ENCODE measurements at places on chromosomes 3 and 15. TPM values are rescaled to one million over a fixed set of nuclear protein-coding genes. Genes with fewer than 3 reads are reported as not detected.

The SCAMP5 gene
- 1.0 TPM for total RNA-seq

The SHF gene
- total RNA-seq = 14.3 TPM

The TGM4 gene
- not detected for total RNA-seq

The CHST14 gene
- total RNA-seq = 17.3 TPM

The DLL4 gene
- total RNA-seq = 0.07 TPM

The FEZF2 gene
- not detected for total RNA-seq

The PRC1 gene
- 164 TPM for total RNA-seq

The SV2B gene
- not detected for total RNA-seq

- DNase-seq = peak; percentile 58
Observed at GRCh38 chr3:122942937-122943827, 84.4 kb downstream of the SEMA5B start.

DNA sequence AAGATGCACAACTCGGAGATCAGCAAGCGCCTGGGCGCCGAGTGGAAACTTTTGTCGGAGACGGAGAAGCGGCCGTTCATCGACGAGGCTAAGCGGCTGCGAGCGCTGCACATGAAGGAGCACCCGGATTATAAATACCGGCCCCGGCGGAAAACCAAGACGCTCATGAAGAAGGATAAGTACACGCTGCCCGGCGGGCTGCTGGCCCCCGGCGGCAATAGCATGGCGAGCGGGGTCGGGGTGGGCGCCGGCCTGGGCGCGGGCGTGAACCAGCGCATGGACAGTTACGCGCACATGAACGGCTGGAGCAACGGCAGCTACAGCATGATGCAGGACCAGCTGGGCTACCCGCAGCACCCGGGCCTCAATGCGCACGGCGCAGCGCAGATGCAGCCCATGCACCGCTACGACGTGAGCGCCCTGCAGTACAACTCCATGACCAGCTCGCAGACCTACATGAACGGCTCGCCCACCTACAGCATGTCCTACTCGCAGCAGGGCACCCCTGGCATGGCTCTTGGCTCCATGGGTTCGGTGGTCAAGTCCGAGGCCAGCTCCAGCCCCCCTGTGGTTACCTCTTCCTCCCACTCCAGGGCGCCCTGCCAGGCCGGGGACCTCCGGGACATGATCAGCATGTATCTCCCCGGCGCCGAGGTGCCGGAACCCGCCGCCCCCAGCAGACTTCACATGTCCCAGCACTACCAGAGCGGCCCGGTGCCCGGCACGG, 991 bp downstream of the SOX2 start:
- DNase-seq = no peak

- DNase-seq = no peak
Observed at GRCh38 chr3:195003006-195003892, 267.7 kb downstream of the XXYLT1 start.

GRCh38 chr3:187925326-187925725, 180.1 kb upstream of the BCL6 start:
- DNase-seq = no peak

DNA sequence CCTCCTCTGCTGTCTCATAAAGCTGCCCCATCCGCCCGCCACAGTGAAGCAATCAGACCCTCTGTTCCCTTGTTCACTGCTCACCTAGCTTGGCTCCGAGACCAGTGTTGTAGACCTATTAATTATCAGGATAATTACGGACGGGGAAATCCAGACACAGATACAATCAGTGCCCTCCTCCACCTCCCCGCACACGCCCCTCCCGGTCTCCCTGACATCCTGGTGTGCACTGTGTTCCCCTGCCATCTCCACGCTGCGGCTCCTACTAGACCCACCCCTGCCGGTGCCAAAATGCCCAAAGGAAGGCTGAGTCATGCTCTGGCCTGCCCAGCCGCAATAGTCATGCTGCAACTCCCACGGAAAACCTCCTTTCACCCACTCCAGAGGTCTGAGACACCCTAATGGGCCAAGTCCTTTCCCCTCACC, 277.3 kb upstream of the TLE3 start:
- DNase-seq = peak; percentile 40

DNA sequence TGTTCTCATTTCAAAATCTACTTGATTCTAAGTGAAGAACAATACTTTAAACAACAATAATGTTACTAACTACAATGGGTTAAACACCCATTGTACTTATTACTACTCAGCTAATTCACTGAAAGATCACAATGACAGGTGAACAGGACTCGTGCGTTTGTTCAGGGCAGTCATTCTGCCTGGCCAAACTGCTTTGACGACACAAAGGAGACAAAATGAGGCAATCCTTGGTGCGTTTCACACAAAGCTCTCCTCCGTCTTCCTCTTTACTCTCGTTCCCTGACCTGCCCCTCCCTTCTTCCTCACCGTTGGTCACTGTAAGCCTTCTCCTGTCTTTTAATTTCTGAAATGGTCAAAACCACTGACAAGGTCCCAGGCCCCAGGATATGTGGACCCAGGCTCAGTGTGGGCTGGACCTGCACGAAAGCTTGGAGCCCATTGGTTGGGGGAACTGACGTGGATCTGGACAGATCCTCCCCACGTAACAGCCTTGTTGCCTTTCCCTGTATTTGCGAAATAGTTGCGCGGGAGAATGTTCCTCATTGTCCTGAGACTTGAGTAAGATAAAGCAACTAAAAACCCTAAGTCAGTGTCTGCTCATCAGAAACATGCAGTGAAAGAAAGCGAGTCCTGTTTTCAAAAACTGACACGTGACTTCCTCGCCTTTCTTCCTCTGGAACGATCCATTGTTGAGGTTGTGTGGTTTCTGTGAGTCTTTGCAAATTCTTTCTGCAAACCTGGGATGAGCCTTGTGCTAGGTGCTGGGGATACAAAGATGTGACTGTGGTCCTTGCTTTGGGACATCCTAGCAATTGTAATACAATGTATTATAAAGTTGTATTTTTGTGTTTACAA, 147.1 kb upstream of the RGMA start:
- DNase-seq = no peak

DNA sequence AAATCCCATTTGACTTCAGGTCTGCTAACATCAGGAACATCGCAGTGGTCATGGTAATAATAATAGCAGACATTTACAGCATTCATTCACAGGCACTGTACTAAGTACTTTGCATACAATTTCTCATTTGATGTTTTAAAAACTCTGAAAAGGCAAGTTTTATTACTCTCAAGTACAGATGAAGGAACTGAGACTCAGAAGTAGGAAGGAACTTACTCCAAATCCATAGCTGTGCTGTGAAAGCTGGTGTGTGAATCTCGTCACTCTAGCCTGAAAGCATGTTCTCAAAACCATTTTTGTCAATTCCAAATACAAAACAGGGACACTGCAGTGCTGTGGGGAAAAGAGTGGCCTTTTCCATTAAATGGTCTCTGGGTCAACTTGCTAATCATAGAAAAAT, 179.9 kb downstream of the FAM43A start:
- DNase-seq = no peak

- DNase-seq = no peak
Observed at GRCh38 chr15:98809273-98809672, 160.9 kb downstream of the IGF1R start.

GRCh38 chr15:70802629-70803028, 39.3 kb upstream of the UACA start:
- no peak for DNase-seq

DNA sequence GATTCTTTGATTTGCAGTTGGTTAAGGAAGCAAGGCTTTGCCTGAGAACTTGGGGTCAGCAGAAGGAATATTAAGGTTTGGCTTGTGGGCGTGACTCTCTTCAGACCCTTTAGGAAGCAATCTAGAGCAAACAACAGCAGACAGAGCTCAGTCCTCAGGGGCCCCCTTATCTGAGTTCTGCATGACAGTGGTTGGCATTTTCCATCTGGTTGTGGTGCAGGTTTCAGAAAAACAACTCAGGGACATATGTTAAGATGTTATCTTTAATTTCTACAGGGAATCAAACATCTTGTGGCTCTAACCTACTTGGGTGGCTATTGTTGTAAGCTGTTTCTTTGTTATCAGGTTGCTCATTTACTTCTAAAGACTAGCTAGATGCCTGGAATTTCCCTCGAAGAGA, 141.4 kb downstream of the VPS8 start:
- no peak for DNase-seq

- no peak for DNase-seq
Observed at GRCh38 chr15:89783111-89783860, 7.2 kb downstream of the MESP2 start.

DNA sequence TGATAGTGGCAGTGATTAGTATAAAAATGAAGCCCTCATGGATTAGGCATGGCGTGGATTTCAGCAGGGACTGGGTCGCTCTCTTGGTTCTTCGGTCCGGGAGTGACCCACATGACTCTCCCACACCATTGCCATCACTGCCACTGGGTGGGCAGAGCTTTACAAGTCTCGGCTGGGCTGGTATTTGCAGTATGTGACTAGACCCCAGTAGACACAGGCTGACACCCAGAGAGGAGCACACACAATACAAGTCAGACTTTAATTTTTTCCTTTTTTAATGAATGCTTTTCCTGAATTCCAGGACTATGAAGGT, 1.5 kb downstream of the SV2B start:
- no peak for DNase-seq

- peak; percentile 59 for DNase-seq
Observed at GRCh38 chr3:81216192-81216591, 545.3 kb downstream of the GBE1 start.

GRCh38 chr3:18223974-18224373, 201.2 kb downstream of the SATB1 start:
- no peak for DNase-seq

All from Caki2 (cell line).